ENCODE measurements at places on chromosomes 3 and 15.

DNA sequence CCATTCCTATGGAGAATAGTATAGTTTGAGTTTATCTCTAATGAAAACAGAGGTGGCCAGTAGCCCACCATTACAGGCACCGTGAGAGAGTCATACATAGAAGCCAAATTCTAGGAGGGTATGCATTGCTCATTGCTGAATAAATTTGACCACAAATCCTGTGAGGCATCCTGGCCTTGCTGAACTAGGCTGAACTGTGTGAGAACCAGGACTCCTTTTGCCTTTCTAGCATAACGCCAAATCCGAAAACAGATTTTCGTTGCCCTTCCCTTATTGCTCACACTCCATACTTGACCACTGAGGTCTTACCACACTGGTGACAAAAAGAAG lies 50.4 kb downstream of the SLC2A2 start:
- no peak for DNase-seq

DNA sequence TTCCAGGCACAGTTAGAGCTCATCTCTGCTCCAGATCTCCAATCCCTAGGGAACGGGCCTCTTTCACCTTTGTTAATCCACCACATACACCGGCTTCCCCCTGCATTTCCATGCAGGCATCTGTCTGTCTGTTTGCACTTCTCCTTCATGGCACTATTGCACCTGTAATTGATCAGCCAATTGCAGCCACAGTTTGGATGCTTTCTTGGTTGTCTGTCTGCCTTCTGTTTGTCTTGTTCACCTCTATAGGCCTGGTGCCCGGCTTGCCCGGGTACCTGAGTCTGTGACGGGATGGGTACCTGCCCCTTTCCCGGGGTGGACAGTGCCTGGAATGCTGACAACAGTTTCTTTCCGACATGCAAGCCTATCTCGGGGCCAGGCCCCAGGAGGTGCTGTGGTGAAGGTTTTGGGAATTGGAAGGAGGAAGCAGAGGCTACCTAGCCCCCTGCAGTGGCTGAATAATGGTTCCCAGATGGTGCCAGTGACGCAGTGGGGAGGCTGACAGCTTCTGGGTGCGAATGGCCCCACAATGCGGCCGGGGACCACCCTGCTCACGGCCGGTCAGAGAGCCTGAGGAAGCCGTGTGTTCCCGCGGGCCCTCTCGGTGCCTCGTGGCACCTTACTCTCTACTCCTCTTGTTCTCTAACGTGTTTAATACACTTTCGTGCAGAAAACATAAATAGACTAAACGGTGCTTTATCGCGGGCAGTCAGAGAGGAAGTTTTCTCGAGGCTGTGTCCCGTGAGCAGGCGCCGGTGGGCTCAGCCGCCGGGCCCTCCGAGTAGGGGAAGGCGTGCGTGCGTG lies 31.3 kb upstream of the RAB6B start:
- no peak for DNase-seq

DNA sequence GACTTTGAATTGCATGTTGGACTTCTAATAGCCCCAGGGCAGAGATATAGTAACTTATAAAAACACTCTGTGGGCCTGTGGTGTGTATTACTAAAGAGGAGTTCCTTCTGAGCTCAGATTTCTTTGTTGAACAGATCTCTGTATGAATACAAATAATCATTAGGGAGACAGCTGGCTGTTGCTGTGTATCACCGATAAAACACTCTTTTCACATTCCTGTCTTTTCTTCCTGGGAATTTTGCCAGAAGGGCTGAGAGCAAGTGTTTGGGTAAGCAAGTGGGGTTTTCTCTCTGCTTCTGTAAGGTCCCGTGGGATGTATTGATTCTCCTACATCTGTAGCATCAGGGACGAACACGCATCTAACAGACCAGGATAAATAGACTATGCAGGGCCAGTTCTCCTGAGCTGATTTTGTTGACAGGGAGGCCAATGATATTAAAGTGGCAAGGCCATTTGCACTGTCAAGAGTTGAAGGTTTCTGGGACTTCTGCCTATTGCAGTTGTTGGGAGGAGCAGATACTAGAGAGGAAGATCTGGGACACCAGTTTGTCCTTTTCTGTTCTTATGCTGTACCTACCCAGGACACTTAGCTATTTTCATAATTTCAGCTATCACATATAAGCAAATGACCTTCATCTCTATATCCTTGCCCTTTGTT lies 225.9 kb upstream of the CD96 start:
- DNase-seq: peak; percentile 78

DNA sequence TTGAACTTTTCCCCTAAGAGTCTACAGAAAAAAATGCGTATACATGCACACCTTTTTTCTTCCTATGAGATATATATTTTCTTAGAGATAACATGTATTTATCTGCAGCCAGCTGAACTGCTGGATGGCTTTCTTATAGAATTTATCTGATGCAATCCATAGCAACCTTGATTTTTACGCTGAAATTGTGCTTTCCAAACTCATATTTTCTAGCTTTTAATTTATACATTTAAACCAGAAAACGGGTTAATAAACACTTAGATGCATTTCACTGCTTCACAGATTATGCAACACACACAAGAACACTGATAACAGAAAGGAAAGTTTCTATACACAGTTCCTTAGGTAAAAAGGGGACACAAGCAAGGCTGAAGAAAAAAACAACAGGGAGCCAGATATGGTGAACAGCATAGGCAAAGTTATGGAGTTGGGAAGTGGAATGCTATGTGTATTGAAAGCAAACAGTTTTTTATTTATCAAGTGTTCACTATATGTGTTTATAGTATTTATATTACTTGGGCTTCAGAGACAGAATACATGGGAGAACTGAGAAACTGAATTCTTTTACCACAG lies 149.5 kb downstream of the SPATA16 start:
- no peak for DNase-seq

- DNase-seq: no peak
Measured at GRCh38 chr15:28023933-28024888, 74.9 kb downstream of the OCA2 start.

- no peak for DNase-seq
Measured at GRCh38 chr3:188789251-188789650, 382.5 kb upstream of the TPRG1 start.

DNA sequence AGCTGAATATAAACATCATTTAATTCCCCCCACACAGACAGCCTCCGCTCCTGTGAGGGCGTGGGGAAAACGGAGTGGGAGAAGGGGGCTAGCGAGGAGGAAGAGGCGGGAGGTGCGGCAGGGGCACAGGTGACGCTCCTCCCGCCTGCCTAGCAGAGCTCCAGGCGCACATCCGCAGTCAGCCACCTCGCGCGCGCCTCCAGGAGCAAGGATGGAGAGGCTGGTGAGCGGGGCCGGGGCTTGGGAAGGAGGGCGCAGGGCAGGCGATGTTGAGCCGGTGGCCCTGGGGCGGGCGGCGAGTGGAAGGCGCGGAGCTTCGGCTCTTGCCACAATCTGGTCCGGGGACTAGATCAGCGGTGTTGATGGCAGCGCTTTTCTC lies at the start of gene CD200:
TSS of gene CD200 (plus strand) at position 155 of the 379 bp plus-strand sequence. CDS start at position 212, 57 bp downstream.
- peak; percentile 60 for DNase-seq

GRCh38 chr3:66504850-66505641 lies 4.2 kb upstream of the LRIG1 start:
- DNase-seq: no peak

DNA sequence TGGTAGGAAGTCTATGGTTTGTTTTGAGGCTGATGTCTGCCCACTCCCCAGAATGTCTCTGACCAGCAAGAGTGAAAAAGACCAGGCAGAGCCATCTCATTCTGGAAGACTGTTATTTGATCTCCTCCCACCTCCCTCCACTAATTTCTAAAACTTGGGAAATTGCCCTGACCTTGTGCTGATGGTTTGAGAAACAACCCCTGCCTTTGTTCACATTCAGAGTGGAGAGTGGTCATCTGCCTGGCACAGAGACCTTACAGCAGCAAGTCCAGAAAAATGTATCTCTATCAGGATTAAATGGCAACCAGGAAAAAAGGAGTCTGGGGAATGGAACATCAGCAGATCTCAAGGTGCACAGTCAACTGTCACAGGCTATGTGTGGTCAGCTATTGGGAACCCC lies 25.7 kb downstream of the SPATA12 start:
- DNase-seq: no peak

DNA sequence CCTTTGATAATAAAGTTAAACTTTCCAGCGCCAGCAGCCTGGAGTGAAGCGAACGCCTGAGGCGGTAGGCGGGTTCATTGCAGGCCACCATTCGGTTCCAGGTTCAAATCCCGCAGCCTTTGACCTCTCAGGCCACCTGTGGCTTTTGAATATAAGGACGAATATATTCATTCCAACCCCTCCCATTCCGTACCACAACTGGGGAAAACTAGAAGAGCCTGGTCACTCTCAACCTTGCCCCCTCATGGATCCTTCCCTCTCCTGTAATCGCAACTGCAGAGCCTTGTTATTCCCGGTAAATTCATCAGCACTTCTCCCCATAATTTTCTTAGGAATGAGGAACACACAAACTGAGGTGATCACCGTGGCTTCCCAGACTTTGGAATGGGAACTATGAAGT lies 35.2 kb downstream of the ZIC4 start:
- no peak for DNase-seq

DNA sequence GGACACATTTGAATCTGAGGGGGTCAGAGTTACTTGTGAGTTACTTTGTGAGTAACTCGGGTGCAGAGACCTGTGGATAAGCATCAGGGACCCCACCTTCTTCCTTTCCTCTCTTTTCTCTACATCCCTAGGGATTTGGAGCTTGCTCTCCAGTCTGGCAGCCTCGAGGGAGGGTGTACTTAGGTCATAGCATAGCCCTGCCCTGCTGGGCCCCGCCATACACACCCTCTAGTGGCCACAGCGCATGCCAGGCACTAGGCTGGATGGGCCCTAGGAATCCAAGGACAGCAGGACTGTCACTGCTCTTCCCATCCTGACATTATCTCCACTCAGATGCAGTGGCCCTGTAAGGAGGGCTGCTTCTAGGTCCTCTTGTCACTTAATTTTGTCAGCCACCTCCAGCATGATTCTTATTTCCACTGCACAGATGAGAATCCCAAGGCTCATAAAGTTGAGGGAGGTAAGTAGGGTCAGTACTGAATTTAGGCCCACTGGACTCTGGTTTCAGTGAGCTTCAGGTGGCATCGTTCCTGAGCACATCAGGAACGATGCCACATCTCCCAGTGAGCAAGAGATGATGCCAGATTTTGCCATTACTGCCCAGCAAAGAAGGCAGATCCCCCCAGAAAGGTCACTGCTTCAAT lies 3.6 kb upstream of the SMAD6 start:
- peak; percentile 28 for DNase-seq

- DNase-seq: no peak
Measured at GRCh38 chr15:89330881-89331595, 3.6 kb downstream of the POLG start.

GRCh38 chr3:66149269-66149668 lies 71.5 kb upstream of the SLC25A26 start:
- peak; percentile 27 for DNase-seq

DNA sequence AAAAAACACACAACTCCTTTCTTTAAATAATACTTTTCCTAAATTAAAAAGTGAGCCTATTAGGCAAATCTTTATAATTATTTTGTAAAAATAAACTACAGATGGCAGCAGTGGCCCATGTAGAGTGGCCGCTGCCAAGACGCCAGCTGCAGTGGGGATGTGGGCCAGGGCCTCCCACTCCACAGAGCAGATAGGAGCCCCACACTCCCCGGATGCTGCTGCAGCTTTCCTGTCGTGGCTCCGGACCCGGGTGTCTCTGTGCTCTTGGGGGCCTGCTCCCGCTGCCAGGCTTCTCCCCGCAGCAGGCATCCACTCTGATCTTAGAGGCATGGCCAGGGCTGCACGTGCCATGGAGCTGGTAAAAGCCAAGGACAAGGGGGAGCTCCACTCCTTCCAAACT lies 67.5 kb downstream of the PROS1 start:
- no peak for DNase-seq

DNA sequence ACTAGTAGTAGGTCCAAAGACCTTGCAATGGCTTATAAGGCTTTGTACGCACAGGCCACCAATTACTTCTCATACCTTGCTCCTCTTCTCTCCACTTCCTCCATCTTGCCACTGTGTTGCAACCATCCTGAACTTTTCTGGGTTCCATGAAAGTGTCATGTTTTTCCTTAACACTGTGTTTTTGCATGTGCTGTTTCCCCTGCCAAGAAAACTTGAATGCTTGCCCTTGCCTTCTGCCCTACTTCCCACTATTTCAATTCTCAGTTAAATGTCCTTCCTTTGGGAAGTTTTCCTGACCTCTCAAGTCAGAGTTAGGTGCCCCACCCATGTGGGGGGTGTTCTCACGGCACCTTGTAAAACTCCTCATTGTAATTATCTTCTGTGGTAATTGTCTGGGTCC lies 182.8 kb downstream of the THRB start:
- DNase-seq: no peak

GRCh38 chr3:82467051-82467450 lies 705.6 kb upstream of the GBE1 start:
- DNase-seq: no peak

GRCh38 chr3:156148946-156149381 lies 28.6 kb downstream of the KCNAB1 start:
- DNase-seq: peak; percentile 66

- DNase-seq: no peak
Measured at GRCh38 chr15:73287019-73287418, 81.7 kb downstream of the HCN4 start.

- DNase-seq: peak; percentile 27
Measured at GRCh38 chr3:49173792-49174170, 2.4 kb downstream of the KLHDC8B start.

GRCh38 chr3:148957586-148957985 lies 33.8 kb upstream of the GYG1 start:
- no peak for DNase-seq

All from astrocyte (in vitro differentiated cells and primary cell).